ENCODE measurements at places on chromosomes 5 and 9.
A peak's percentile ranks its signal among the peaks of the same experiment; 100 is the strongest.

GRCh38 chr9:18699764-18700163 is 225.8 kb downstream of the ADAMTSL1 start:
- DNase-seq: no peak

DNA sequence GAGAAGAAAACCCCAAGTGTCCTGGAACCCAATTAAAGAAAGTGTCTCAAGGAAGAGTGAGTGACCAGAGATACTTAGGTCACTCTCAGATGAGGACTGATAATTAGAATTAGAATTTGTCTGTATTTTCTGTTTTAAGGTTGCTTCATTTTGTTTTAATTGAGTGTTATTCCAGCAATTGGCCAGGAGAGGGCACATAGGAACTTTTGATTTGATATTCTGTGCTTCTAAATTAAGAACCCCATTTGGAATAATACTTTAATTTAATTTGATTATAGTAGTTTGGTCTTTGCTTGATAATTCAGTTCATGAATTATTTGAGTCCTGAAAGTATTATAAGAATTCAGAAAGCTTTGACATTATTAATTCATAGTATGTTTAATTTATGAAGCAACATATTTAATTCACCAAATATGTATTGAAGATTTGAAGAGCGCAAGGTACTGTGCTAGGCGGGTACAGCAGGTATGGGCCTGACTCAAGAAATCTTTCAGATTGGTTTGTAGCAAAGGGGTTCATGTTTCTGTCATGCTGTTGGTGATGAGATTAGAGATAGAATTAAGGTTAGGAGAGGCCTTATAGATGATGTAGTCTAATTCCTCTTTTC is 4.9 kb downstream of the MRPL22 start:
- DNase-seq: peak; percentile 51

DNA sequence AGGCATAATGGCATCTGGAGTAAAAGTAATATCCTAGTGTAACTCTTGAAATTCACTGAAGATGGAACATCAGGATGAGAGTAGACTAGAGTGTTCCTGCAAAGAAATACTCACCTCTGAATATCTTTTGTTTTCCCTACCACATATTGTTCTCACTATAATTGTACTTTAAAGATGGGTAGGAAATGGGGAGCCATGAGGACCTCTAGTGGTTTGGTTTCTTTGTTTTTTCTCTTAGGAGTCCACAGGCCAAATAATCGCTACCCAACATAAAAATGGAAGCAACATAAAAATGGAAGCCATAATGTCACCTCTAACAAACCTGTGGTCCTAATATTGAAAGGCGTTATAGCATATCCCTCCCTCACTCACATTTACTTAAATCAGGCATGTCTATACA is 2375.8 kb downstream of the MAT2B start:
- no peak for DNase-seq

DNA sequence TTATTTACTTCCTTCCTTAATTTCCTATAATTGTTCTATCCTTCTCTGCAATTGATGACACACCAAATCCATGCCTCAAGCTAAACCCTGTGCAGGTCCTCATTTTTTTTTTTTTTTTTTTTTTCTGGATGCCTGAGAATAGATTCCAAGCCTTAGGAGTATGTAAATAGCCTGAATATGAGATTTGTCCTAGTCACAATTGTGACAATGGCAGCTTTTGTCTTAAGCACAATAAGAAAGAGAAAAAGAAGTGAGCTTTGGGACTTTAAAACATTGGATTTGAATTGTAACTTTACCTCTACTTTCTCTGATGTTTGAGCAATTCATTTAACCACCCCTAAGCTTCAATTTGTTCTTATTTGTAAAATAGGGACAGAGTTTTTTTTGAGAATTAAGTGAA is 280.5 kb downstream of the TUSC1 start:
- no peak for DNase-seq

DNA sequence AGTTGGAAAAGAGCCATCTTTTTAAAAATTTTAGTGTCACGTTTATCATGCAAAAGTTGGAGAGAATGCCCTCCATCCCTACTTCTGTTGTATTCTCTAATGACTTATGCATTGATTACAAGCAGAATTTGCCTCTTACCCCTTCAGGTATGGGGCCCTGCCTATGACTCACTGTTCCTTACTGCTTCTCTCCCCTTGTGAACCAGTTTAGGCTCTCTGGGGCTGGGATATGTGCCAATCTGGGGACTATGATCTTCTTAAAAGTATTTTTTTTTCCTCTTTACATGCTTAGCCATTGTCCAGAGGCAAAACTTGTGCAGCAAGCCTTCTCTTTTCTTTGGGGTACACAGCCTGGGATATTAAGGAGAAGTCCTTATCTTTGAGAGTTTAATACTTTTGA is 37.4 kb downstream of the CAMK4 start:
- no peak for DNase-seq

GRCh38 chr5:59716029-59716428 is 177.5 kb downstream of the PDE4D start:
- no peak for DNase-seq

GRCh38 chr5:60445921-60446320 is 254.0 kb downstream of the DEPDC1B start:
- no peak for DNase-seq

GRCh38 chr9:91347377-91347776 is 14.3 kb downstream of the AUH start:
- DNase-seq: no peak

- DNase-seq: no peak
These were observed 933.8 kb upstream of the DMAC1 start for GRCh38 chr9:8733131-8733954.

DNA sequence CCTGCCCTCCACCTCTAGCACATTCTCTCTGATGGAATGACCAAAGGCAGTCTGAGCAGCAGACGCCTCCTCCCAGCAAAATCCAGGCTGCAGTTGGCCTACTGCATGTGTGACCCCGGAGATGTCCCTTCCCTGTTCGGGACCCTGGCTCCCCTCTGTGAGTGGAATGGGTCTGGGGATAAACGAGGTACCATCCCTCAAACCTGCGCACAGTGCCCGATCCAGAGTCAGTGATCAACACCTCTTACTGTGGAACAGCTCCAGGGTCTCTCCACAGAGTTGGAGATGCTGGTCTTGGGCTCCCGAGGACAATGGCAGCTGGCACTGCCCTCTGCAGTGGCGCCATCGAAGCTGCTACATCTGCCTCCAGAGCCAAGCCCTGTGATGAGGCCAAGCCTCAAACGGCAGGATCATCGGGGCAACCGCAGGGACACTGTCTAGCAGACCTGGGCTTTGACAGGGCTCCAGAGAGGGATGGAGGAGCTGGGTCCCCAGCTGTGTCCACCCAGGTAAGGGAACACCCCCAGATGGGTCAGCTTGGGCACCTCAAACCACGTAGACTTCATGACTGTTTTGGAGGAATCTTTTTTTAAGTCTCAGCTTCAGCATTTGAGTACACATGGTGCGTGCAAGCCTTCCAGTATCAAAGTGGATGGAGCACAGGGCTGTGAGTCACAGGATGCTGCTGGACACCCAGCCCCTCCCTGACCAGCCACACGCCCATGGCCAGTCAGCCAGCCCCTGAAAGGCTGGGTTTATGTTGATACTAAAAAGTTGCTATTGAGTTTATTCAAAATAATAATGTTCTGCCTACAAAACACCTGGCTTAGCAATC is 13.0 kb downstream of the MED10 start:
- DNase-seq: peak; percentile 66

- DNase-seq: peak; percentile 44
These were observed at the start of gene GPX3 for GRCh38 chr5:151020304-151021110. Gene GPX3, plus strand, starts transcription at chr5:151020591. Its CDS starts 64 bp downstream, at chr5:151020655.

GRCh38 chr9:124580186-124580585 is 73.0 kb upstream of the NR5A1 start:
- no peak for DNase-seq

- no peak for DNase-seq
These were observed 135.2 kb upstream of the NFIL3 start for GRCh38 chr9:91558879-91559278.

GRCh38 chr9:137029058-137029936 is 1.3 kb upstream of the ABCA2 start:
- DNase-seq: peak; percentile 75

- DNase-seq: peak; percentile 98
These were observed 763 bp downstream of the TJP2 start for GRCh38 chr9:69174616-69175463.

DNA sequence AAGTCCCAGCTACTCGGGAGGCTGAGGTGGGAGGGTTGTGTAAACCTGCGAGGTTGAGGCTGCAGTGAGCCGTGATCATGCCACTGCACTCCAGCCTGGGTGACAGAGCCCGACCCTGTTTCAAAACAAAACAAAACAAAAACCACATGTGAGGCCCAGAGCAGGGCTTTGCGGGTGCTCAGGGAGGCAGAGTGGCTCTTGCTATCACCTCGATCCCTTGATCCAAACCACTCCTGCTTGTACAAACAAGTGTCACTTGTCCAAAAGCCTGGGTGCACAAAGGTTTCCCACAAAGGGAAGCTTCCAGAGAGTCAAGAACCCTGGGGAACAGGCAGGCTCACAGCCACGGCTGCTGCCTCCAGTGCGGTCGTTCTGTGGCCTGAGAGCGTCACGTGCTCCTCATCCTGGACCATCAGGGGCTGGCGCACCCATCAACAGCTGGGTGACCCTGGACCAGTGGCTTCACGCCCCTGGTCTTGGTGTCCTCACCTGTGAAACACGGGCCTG is 162.7 kb downstream of the C9orf50 start:
- no peak for DNase-seq

DNA sequence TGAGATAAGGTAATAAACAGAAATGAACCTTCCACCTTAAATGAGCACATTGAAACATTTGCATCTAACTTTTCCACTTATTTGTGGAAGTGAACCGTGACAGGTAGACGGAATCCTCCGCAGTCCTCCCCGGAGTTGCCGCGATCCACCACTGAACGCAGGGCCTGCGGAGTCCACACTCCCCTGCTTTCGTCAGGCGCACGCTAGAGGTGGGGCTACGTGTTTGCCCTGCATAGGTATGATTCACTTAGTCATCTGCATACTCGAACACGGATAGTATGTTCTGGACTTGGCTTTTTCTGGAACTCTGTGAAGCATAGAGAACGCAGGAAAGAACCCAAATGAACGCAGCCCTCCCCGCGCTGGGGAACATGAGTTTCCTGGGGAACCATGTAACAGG is 272.8 kb upstream of the IRX4 start:
- DNase-seq: no peak

DNA sequence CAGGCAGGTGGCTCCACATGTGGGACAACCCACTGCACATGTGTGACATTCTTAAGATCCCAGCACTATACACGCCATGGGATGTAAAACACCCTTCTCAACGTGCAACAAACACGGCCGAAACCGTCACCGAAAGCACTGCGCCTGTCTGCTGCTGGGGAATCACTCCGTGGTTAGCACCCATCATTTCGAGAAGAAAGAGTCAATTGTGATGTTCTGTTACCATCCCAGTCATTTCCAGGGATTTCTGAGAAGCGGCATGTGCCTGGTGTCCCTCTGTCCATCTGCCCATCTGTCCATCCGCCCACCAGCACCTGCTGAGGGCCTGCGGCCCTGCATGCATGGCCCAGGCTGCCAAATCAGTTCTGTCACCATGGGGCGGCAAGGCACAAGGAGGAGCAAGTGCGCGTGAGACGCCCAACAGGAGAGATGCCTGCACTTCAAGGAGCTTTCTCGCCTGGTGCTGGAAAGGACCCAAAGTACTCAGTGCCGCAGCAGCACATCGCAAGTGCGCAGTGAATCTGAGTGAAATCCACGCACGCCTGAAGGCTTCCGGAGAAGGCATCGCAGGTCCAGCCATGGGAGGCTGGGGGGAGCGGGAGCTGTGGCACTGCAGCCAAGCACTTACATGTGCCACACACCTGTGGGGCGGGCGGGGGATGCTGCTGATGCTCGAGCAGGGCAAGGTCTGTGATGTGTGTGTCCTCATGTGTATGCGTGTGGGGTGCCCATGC is 38.0 kb downstream of the VAV2 start:
- no peak for DNase-seq

GRCh38 chr5:55572020-55572419 is 37.3 kb upstream of the PLPP1 start:
- no peak for DNase-seq

DNA sequence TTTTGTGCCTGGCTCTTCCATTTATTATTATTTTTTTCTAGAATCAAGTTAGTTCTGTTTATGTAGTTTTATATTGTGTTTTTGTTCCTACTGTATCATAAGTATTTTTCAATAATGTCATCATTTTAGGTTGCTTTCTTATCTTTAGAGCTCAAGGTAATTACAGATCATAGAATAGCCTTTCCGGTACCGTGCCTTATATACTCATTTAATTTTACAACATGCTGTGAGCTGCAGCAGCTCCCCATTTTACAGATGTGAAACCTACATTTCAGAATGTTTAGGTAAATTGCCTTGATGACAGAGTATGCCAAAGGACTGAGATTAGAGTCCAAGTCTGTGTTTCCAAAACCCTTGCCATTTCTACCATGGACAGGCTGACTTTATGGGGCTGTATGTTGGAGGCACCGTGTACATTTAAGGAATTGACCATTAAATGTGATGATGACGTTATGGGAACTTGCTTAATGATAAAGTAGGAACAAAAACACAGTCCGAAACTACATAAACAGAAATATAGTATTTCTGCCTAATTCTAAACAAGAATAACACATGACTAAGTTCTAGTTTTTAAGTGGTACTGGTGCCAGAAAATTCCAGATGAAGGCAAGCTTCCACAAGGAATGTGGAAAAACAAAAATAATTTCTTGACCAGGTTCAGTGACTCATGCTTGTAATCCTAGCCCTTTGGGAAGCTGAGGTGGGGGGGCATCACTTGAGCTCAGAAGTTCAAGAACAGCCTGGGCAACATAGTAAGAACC is 97.7 kb downstream of the IQGAP2 start:
- no peak for DNase-seq

DNA sequence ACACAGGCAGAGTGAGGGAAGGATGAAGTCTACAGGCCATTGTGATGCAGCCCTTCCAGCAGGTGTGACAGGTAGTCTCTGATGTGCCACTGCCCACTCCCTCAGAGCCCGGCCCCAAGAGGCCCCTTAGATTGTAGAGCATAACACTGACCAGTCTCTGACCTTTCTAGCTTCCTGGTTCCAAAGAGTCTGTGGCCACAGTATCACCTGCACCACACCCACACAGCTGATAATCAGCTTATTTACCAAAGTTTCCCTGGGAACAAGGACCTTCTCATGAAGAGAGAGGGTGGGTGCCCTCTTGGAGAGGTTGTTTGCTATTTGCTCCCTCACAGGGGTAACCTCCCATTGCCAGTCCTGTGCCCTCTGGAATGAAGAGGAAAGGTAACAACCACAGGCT is 11.0 kb upstream of the ACER2 start:
- no peak for DNase-seq

GRCh38 chr9:87513161-87513560 is 15.5 kb downstream of the DAPK1 start:
- DNase-seq: no peak

DNA sequence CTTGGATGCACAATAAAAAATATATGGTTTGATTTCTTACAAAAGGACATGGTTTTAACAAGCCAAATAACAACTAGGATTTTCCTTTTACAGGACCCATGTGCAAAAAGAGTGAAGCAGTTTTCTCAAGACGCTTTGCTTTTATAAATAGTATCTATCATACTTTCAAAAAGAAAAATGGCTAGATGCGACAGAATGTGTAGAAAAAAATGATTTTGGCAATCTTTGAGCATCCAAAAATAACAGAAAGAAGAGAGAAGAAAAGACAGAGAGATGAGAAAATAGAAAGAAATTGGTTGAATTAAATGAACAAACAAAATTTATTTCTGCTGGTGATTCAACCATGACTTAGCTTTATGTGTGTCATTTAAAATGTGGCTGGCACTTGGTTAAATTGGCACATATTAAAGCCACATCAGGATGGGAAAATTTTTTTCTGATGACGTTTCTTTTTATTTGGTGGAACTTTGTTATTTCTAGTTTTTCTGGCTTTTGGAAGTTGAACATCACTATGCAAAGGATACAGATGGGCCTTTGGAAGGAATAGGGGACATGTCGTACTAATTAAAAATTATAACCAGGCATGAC is 35.6 kb upstream of the NREP start:
- peak; percentile 4 for DNase-seq

Data from ELR (cell line).